ENCODE measurements at places on chromosomes 2 and 18.

GRCh38 chr2:63300835-63301234 is 250.2 kb downstream of the OTX1 start:
- no peak for DNase-seq

DNA sequence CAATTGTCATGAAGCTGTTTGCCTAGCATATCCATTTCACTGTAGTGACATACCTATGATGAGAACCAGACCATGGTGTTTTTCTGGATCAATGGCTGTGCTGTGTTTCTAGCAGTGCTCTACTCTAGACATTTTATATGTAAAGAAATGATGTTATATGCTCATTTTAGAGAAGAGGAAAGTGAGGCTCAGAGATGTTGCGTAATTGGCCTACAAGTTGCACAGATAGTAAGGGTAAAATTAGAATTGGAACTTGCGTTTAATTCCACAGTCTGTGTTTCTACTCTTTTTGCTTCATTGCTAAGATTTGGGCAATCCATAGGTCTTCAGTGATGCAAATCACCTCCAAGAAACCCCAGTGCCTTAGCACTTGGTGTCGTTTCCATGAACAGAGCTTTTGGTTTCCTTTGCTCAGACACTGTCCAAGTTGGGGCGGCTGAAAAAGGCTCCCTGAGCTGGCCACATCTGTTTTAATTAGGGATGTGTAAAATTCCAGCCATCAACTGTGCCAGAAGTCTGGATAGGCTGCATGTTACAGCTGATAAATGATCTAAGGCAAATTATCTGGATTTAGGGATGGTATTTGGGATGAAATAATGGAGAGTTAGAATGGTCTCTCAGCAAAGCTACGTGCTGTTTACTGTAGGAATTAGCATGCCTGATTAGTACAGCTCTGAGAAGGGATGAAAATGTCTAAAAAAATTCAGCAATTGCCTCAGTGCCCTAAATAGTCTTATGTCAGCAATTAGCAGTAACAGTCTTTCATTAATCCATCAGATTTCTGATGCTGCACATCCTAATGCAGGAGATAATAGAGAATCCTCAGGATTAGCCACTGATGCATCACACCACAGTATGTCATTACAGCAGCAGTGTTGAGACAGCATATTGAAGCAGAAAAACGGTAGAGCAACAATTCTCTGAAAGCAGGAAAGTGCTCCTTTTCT is 65.3 kb downstream of the PTPRM start:
- DNase-seq, result no peak

GRCh38 chr2:108074150-108074549 is 87.8 kb downstream of the SLC5A7 start:
- no peak for DNase-seq

DNA sequence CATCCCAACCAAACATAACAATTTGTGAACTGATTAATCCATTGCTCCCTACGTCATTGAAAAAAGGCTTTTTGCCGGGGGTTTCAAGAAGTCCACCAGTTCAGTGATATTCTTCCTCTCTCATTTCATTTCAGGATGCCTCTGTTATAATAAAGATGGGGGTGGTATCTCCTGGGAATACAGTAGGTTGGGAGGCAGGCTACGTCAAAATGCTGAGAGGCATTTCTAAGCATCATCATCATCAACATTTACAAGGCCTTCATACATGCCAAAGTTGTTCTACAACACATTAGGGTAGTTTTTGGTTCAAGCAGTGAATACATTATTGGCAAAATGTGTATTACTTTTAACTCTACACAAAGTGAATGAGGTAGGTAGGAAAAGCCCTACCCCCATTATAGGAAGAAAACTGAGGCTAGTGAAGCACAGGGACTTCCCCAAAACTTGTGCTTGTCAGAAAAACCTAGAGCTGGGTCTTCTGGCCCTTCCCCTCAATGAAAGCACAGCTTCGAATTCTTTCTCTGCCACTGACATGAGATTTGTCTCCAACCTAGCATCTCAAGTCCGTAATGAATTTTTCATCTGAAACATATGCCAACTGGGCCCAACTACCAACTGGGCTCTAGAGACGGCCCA is 11.3 kb downstream of the OSR1 start:
- no peak for DNase-seq

GRCh38 chr2:9076210-9076609 is 72.7 kb upstream of the MBOAT2 start:
- no peak for DNase-seq

DNA sequence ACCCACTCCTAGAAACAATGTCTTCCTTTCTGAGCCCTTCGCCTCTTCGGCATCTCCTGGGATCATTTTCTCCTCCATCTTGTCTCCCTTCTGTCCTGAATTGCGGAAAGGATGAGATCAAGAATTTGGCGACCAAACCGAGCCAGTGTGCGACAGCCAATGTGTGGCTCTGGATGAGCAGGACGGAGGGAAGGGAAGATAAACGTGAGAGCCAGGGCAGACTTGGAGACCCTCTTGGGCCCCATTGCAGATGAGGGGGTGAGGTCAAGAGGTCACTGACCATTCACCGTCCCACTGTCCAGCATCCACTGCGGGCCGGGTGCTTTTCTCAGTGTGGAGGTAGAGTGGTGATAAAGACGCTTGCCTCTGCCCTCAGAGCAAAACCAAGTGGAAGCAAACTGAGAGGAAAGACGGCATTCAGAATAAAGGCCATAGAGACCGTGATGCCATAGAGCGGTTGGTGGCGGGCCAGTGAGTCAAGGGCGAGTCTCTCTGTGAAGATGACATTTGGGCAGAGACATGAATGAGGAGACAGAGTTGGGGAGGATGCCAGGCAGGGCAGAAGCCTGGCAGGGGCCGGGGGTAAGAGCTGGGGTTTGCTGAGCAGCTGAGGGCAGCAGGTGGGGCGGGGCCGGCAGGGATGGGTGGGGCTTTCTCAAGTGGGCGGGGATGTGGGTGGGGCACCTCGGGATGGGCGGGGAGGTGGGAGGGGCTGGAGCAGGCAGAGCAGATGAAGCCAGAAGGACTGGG is 55.6 kb downstream of the ACAA2 start:
- DNase-seq, result no peak

DNA sequence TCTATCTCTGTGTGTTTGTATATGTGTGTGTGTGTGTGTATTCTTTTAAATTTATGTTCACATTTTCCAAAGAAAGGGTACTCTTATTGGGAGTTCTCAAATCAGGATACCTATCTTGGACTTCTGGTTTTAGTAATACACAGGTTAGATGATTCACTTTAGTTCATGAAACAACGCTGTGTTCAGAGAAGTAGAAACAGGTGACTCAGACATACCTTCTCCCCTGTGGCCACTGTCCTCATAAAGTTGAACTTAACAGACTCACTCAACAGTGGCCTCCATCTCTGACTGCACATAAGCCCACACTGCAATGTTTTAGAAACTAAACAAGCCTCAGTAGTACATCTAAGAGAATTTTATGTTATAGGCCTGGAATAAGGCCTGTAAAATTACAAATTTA is 566.6 kb upstream of the VRK2 start:
- DNase-seq, result no peak

GRCh38 chr2:110853516-110853915 is 121.1 kb downstream of the ACOXL start:
- DNase-seq, result peak; percentile 19

GRCh38 chr2:192960945-192961344 is 766.2 kb upstream of the TMEFF2 start:
- DNase-seq, result no peak

- no peak for DNase-seq
These were observed 136.6 kb upstream of the ITGB6 start for GRCh38 chr2:160336635-160337034.

DNA sequence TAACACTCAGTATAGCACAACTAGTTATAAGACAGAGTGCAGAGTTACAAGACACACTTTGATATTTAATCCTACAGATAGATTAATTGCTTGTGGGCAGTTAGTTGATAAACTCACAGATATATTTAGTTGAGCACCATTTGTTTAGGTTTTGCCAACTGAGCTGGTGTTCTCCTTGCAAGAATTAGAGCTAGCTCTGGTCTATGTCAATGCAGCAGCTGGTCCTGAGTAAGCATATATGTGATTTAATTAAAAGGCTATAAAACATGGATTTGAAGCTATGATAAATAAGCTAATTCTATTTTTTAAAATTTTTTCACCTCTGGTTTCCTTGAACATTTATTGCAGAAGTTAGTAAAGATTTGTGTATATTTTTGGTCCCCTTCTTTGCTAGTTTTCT is 35.6 kb downstream of the GPD2 start:
- DNase-seq, result no peak

DNA sequence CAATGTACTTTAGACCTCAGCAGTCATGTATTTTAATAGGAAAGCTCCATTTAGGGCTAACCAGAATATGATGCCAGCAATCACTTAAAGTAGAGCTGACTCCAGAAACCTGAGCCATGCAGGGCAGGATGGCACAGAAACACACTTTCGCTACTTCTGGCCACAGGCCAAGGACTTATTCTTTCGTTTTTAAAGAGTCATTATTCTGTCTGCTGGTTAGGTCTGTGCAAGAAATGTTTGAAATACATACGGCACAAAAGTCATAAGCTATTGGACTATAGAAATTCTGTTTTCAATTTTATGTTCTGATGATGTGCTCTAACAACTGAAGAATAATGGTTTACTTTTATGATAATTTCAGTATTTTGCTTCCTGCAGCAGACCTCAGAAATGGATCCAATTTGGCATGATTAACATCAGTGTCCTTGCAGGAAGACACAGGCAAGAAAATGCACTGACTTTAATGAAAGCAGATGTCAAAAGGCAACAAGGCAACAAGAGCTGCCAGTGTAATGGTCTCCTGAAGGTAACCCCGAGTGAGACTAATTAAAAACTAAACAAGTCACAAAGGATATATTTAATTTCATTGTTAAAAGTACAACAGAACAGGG is 114.4 kb upstream of the CHRNA1 start:
- no peak for DNase-seq

DNA sequence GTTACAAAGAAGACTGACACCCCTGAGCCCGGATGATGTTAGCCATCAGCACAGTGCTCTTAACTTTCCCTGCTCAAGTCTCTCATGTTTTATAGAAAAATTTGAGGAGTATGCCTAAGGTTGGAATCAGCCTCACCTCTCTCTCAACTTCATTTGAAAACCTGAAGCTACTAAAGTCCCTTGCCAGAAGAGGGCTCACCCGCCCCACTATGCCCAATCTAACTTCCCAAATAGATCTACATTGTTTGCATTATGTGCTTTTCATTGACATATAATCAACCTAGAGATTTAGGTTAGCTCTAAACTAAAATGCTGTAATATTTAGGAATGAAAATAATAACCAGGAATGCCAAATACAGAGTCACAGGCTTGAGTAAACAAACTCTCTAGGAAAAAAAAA is 305.4 kb downstream of the NCKAP5 start:
- DNase-seq, result no peak

DNA sequence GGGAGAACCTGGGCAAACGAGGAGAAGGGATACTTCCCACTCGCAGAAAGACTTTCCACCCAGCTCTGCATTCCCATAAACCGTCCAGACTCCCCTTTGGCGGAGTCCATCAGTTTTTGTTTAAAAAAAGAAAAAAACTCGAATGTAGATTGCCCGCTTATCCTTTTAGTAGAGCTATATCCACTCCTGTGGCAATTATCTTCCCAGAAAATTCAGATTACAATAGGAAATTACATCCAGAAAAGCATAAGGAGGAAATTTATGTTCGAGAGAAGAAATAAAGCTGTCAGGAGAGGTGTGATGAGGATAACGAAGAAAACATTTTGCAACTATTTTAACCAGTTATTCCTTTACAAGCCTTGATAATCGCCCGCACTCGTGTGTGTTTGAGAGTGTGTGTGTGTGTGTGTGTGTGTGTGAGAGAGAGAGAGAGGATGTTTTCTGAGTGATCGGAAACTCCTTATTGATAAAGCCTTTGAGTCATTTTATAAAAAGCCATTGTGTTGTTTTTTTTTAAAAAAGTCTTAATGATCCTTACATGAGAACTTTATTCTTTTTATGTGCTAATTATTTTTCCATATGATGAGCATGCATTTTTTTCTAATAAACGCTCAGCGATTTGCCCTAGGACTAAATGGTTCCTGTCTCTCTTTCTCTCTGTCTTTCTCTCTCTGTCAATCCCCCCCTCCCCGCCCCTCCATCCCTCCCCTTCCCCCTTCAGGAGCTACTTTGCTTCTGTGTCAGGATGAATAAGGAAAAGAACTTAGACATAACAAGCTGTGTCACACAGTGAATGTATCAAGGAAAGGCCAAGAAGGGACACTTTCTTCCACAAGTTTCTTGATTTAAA is 1.1 kb upstream of the PPP3R1 start:
- no peak for DNase-seq

DNA sequence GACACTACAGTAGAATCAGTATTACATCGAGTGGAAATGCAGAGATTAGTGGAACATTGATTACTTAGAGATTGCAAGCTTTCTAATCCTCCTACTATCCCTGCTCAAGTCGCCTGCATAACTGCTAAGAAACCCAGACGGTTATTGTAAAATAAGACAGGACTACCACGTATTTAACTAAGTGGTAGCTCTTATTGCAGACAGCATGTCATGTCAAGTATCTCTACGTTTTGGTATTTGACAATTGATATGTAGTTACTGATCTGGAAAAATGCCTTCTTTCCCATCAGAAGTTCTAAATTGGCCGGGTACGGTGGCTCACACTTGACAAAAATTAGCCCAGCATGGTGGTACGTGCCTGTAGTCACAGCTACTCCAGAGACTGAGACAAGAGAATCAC is 404.1 kb downstream of the CBLN2 start:
- DNase-seq, result no peak

- no peak for DNase-seq
These were observed 1.6 kb upstream of the ANKRD44 start for GRCh38 chr2:197312186-197312585.

DNA sequence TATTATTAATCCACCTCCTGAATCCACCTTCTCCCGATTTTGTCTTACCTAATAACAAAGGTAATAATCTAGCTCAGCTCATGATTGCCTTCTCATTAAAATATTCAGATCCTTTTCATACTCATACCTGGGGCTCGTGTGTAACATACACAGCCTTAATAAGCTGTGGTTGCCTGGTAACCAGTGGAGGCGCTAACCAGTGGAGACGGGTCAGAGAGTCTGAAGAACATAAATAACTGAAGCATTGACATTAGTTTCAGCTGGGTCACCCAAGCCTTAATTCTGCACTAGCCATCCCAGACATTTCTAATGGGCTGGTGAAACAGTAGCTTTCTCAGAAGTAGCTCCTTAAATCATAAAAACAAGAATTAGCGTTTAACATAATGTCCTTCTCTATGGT is 14.8 kb upstream of the DTNA start:
- DNase-seq, result no peak

- DNase-seq, result no peak
These were observed 813.2 kb downstream of the RNF144A start for GRCh38 chr2:7730449-7730848.

All from effector CD4-positive, alpha-beta T cell (primary cell).